Activated CD4-positive, alpha-beta T cell treated with anti-CD3 and anti-CD28 coated beads, Interleukin-2, amount 50 U/mL, for 48 hours (primary cell): ENCODE measurements at places on chromosomes 16 and 17.
A peak's percentile ranks its signal among the peaks of the same experiment; 100 is the strongest.

DNA sequence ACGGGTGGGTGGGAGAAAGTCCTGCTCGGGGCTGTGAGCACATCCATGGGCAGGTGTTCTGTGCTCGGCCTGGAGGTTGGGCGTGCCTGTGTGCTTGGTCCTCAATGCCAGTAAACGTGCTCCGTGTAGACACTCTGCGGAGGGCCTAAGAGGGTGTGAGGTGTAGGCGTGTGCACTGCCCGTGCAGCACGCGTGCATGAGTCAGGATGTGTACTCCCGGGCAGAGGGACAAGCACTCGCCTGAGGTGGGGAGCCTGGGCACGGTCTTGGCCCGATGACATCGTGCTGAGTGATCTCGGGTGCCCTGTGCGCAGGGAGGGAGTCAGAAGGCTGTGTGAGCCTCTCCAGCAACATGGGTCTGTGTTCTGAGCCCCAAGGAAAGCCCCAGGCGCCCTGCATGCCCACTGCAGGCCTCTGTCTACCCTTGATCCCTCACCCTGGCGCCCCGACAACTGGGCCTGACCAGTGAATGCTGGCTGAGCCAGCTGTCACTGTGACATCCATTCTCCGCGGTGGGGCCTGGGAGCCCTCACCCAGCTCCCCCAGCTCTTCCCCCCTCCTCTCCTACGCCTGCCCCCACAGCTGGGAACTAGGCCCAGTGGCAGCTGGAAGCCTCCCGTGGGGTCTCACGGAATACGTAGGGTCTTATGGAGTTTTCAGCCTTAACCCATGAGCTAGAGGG, 23.5 kb upstream of the NXPH3 start:
- DNase-seq = no peak

- DNase-seq = no peak
Measured at GRCh38 chr17:82001571-82002056, 21.1 kb downstream of the CENPX start.

- no peak for DNase-seq
Measured at GRCh38 chr16:75913958-75914357, 187.7 kb upstream of the CPHXL start.

GRCh38 chr17:20999044-20999573, 43.7 kb downstream of the USP22 start:
- no peak for DNase-seq

- no peak for DNase-seq
Measured at GRCh38 chr16:56237451-56237930, 46.2 kb downstream of the GNAO1 start.

- no peak for DNase-seq
Measured at GRCh38 chr16:64352246-64352645, 769.6 kb downstream of the CDH11 start.

- DNase-seq = no peak
Measured at GRCh38 chr17:68843522-68843921, 111.7 kb downstream of the ABCA8 start.

DNA sequence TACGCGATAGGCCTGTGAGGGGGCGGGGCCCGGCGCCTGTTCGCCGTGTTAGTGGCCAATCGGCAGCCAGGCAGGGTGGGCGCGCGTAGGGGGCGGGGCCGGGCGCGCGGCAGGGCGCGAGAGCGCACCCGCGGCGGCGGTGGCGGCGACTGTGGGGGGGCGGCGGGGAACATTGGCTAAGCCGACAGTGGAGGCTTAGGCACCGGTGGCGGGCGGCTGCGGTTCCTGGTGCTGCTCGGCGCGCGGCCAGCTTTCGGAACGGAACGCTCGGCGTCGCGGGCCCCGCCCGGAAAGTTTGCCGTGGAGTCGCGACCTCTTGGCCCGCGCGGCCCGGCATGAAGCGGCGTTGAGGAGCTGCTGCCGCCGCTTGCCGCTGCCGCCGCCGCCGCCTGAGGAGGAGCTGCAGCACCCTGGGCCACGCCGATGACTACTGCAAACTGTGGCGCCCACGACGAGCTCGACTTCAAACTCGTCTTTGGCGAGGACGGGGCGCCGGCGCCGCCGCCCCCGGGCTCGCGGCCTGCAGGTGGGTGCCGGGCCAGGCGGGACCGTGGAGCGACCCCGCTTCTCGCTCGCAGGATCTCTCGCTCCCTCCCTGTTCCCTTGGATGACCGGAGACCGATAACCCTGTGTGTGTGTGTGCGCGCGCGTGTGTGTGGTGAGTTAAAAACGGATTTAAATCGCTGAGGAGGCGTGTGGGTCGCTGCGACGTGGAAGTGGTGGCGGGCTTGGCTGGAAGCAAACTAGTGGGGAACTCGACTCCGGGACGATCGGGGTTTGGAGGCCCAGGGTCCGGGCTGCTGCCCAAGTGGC, at the start of gene NFATC3:
Gene NFATC3, plus strand, starts transcription at position 112 of the 813 bp plus-strand sequence. Its CDS starts 312 bp downstream, at position 424.
- DNase-seq = peak; percentile 99

DNA sequence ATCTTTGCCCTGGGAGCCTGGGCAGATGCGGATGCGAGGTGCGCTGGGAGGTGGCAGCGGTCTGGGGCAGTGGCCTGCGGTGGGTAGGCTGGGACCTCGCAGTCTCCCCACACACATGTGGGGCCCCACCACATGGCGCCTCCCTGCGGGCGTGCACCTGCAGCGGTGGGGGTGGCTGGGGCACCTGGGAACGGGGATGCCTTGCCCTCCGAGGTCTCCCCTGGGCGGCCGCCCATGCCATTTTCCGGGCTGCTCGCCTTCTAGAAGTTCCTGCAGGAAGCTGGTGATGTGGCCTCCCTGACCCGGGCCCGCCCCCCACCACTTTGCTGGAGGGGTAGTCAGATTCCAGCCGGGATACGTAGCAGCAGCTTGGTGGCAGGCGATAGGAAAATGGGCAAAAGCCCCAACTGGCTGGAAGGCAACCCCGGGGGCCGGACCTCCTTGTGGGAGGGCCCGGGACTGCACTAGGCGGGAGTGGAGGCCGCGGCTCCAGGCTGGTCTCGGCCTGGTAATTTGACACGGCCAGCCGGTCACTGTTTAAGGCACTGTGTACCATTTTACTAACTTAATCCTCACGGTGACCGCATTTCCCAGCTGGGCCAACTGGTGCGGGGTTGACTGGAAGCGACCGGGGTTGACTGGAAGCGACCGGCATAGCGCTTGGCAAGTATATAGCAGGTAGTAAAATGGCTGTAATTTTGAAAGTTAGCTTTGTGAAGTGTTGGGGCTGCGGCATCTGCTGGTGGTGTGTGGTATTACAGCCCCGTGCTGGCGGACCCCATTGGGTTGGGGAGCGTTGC, 38.5 kb downstream of the IGF2BP1 start:
- DNase-seq = peak; percentile 42

DNA sequence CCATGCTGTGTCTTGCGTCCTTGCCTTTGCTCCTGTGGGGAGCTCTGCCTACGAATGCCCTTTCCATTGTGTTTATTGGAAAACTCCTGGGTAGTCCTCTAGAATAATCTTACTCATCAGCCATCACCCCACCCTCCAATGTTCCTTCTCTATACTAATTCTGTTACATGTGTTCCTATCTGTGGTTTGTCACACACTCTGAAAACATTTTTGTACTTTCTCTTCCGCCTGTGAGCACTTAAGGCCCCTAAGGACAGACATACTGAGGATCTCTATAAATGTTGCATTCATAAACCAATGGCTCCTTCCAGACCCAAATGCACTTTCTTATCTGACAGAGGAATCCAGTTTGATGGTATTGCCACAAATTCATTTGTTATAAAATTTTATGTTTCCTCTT, 53.9 kb upstream of the MON1B start:
- DNase-seq = no peak

DNA sequence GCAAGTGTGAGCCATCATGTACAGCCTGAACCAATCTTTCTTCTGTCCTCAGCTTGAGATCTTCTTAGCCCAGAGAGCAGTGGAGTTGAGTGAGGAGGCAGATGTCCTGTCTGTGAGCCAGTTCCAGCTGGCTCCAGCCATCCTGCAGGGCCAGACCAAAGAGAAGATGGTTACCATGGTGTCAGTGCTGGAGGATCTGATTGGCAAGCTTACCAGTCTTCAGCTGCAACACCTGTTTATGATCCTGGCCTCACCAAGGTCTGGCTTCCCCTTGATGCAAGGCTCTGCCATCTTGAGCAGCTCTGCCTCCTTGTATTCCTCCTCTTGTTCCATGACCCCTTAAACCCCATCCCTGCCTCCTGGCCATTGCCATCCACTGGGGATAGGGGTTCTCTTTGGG, 9.6 kb downstream of the CDK5RAP3 start:
- DNase-seq = no peak

DNA sequence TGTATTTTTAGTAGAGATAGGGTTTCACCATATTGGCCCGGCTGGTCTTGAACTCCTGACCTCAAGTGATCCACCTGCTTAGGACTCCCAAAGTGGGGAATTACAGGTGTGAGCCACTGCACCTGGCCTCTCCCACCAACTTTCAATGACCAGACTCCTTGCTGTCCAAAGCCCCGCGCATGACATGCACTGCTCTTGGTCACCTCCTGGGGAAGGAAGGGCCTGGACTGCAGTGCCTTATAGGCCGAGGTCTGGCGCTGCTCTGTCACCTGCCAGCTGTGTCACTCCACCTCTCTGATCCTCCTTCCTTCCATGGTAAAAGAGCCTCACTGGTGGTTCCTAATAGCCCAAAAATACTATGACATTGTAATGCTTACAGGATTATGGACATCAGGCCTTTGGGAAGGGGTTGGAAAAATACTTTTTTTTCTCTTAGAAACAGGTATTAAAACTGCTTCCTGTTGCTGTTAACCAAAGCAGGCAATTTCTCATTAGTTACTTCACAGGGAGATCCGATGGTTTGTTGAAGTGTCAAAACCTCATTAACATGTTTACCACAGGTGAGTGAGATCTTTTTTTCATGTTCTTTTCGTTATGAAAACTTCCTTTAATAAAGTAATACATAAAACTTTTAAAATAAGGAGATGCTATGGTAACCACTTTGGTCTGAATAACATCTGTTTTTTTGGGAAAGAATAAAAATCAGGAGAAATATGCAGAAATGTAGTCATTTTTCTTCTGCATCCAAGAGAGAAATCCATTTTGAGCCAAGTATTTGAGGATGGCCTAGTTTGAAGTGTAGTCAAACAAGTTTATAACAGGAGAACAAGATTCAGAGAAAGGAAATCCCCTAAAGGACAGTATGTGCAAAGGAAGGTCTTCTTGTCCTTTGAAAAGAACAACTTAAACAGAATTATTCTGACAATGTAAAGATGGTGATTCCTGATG, 35.5 kb downstream of the GRB7 start:
- no peak for DNase-seq

DNA sequence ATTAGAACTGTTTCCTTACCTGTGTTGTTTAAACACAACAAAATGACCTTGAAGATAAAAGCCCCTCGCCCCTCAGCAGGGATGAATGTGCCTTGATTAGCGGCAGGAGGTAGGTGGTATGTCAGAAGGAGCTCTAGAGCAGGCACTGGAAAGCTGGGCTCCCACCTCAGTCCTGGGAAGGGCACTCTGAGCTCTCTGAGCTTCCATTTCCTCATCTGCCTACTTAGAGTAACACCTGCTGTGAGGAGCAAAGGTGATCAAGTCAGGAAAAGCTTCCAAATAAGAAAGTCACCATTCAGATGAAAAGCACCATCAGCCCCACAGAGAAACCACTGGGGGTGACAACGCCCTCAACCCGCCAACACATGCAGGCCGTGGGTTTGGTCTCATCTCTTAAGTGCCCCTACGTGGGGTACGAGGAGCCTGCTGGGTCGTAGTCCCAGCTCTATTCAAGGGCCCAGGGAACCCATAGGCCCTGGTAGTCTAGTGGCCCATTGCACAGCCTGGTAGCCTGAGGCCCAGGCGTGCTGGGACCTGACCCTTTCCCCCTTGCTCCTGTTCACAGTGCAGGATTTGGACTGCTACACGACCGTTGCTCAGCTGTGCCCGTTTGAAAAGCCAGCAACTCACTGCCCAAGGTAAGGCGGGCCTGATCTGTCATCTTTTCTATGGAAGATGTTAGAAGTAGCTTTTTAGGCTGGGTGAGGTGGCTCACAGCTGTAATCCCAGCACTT, 57.3 kb downstream of the CRISPLD2 start:
- no peak for DNase-seq
